ENCODE measurements at places on chromosomes 13 and 19. TPM values are rescaled to one million over a fixed set of nuclear protein-coding genes. Genes with fewer than 3 reads are reported as not detected.
A peak's percentile ranks its signal among the peaks of the same experiment; 100 is the strongest.

DNA sequence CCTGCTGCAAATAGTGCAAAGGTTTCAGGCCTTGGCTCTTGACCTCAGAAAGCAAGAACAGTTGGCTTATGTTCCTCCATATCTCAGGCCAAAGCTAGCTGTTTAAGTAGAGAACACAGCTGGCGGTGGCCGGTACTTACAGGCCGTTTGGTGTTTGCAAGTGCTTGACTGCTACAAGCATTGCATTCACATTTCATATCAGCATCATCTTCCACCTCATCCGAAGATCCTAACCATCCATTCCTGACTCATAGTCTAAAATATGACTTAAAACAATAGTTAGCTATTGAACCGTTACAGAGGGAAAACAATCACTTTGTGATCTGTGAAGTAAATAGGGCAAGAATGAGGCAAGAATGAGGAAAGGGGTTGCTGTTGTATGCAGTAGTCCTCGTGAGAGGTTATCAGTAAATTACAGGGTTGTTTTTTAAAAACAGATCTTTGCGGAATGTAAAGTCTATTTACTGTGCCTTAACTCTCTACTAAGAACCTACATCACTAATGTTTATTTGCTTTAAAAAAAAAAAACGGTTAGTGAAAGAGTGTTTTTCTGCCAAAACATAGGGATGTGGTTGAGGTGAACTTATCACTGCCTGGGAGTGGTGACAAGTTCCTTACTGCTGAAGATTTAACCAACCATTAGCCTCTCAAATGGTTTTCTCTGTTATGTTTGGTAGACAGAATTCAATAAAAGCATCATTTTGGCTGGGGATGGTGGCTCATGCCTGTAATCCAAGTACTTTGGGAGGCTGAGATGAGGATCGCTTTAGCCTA lies 21.6 kb upstream of the WDR88 start:
- no peak overlapping the region for H3K27ac ChIP-seq
- no peak overlapping the region for H3K4me3 ChIP-seq
- H3K36me3 ChIP-seq, result peaks cover 37% of the 10 kb centered on the region
- H3K4me1 ChIP-seq, result no peaks in the 10 kb centered on the region
- no peak for DNase-seq
- H3K27me3 ChIP-seq, result no peaks in the 10 kb centered on the region

- no peak for DNase-seq
- no peak overlapping the region for H3K27ac ChIP-seq
- H3K36me3 ChIP-seq, result no peaks in the 10 kb centered on the region
- H3K4me1 ChIP-seq, result no peaks in the 10 kb centered on the region
- no peak overlapping the region for H3K4me3 ChIP-seq
These were observed 358.5 kb downstream of the TBC1D4 start for GRCh38 chr13:75123428-75123827.

- no peaks in the 10 kb centered on the region for H3K36me3 ChIP-seq
- H3K27ac ChIP-seq, result no peak overlapping the region
- DNase-seq, result no peak
- H3K27me3 ChIP-seq, result no peaks in the 10 kb centered on the region
- no peak overlapping the region for H3K4me3 ChIP-seq
These were observed 792.9 kb downstream of the LIG4 start for GRCh38 chr13:107422421-107422820.

The FAM124A gene
- total RNA-seq, result not detected

- H3K36me3 ChIP-seq, result no peaks in the 10 kb centered on the region
- H3K27ac ChIP-seq, result no peak overlapping the region
- H3K4me1 ChIP-seq, result peaks cover 9% of the 10 kb centered on the region
- no peak overlapping the region for H3K4me3 ChIP-seq
- no peak for DNase-seq
These were observed 3.2 kb downstream of the KANK2 start for GRCh38 chr19:11194173-11194572.

The KLK13 gene
- not detected for total RNA-seq

DNA sequence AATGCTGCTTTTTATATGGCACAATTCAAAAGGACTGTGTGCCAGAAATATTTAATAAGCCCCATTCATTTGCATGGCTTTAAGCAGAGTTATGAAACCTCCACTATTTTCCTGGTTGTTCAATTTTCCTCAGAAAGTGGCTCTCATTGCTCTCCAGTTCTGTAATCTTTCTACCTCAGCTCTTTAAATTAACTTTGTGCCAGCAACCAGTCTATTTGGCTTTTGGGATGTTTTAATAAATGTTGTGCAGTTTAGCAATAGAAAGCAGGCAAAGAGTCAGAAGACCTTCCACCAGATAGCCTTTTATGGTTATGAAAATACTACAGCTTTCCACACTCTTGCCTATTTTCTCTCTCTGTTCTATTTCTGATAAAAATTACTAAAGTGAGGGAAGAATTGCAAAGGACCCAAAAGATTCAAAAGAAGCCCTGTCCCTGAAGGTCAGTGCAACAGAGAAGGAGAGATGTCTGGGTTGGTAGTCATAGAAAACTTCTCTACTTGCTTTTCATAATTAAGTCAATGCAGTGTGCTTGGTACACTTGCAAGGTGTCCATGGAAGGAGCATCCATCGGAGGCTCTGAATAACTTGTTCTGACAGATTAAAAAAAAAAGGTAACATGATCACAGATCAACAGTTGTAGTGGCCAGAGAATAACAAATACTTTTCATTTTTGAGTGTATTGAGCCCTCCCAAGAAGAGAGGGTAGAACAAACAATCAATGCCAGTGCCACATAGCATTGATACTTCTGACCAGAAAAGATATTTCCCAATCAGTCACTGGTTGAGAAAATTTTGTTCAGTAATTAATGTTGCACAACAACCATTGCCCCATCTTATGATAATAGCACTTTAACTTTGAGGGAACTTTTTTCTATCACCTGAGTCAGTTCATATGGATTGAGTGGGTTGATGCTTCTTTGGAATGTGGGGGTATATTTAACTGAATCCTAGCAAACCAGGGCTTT lies 48.4 kb upstream of the SPRY2 start:
- DNase-seq, result no peak
- H3K27ac ChIP-seq, result no peak overlapping the region
- H3K27me3 ChIP-seq, result no peaks in the 10 kb centered on the region
- no peaks in the 10 kb centered on the region for H3K36me3 ChIP-seq
- no peak overlapping the region for H3K4me3 ChIP-seq

GRCh38 chr19:1747285-1748114 lies 5.8 kb upstream of the ONECUT3 start:
- peak overlapping the region; percentile 74 for H3K27ac ChIP-seq
- peaks cover 31% of the 10 kb centered on the region for H3K4me1 ChIP-seq
- no peaks in the 10 kb centered on the region for H3K36me3 ChIP-seq
- peaks cover 66% of the 10 kb centered on the region for H3K27me3 ChIP-seq
- H3K4me3 ChIP-seq, result no peak overlapping the region
- DNase-seq, result no peak

- no peaks in the 10 kb centered on the region for H3K27me3 ChIP-seq
- no peaks in the 10 kb centered on the region for H3K4me1 ChIP-seq
- no peak for DNase-seq
- no peak overlapping the region for H3K27ac ChIP-seq
- H3K4me3 ChIP-seq, result no peak overlapping the region
These were observed 22.3 kb downstream of the NLRP13 start for GRCh38 chr19:55909801-55910200.

GRCh38 chr19:56917529-56917928 lies 77.0 kb upstream of the PEG3 start:
- no peaks in the 10 kb centered on the region for H3K4me1 ChIP-seq
- no peak overlapping the region for H3K27ac ChIP-seq
- no peak for DNase-seq
- no peak overlapping the region for H3K4me3 ChIP-seq
- no peaks in the 10 kb centered on the region for H3K36me3 ChIP-seq

The RNF17 gene
- not detected for total RNA-seq

Data from CD8-positive, alpha-beta memory T cell (primary cell).